Stimulated activated CD4-positive, alpha-beta T cell treated with anti-CD3 and anti-CD28 coated beads, Interleukin-1b, Interleukin-23, amount 100 ng/mL, for 1 hour (primary cell): ENCODE measurements at places on chromosomes 7 and 10.

DNA sequence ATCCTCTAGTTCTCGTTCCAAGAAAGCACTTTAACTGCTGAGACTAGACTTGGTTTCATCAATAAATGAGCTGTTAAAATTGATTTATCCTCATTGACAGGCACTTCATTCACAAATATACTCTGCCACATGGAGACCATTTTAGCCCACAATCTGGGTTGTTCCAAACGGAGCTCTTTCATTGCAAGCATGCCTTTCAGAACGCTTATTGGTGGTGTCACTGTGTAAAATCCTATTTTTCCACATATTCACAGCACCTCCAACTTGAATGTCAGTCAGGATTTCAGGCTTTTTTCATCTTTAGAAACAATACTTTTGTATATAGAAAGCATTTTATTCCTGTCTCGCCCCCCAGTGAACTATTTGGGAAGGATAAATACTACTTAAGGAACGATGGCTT, 424.7 kb upstream of the NRP1 start:
- DNase-seq, result no peak

GRCh38 chr7:118572604-118573003, 348.1 kb downstream of the ANKRD7 start:
- no peak for DNase-seq

GRCh38 chr10:116063107-116063506, 209.9 kb downstream of the GFRA1 start:
- no peak for DNase-seq

- DNase-seq, result no peak
These were observed 4.9 kb downstream of the TMEM270 start for GRCh38 chr7:73865738-73866445.

DNA sequence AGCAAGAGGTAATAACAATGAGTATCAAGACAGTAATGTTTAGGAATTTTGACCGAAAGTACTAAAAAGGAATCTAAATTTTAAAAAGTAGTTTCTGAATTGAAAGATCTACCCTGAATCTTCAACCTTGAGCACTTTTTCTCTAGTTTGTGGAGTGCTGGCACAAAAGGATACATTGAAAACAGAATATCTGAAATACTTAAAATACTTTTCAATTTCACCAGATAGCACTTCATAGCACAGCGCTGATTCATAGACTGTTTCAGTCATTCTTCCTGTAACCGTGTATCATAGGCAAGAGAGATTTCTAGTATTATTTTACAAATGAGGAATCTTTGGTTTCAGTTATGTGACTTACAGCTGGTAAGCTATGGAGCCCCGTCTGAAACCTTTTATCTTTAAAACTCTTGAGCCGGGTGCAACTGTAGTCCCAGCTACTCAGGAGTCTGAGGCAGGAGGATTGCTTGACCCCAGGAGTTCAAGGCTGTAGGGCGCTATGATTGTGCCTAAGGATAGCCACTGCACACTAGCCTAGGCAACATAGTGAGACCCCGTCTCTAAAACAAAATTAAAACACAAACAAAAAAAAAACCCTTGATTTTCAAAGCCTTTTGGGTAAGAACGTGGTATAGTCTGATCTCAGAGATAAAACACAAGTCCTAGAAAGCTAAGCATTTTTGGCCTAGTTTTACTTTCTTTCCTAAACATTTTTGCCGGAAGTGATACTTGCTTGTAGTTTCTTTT, 35.1 kb downstream of the FHIP2A start:
- DNase-seq, result no peak

DNA sequence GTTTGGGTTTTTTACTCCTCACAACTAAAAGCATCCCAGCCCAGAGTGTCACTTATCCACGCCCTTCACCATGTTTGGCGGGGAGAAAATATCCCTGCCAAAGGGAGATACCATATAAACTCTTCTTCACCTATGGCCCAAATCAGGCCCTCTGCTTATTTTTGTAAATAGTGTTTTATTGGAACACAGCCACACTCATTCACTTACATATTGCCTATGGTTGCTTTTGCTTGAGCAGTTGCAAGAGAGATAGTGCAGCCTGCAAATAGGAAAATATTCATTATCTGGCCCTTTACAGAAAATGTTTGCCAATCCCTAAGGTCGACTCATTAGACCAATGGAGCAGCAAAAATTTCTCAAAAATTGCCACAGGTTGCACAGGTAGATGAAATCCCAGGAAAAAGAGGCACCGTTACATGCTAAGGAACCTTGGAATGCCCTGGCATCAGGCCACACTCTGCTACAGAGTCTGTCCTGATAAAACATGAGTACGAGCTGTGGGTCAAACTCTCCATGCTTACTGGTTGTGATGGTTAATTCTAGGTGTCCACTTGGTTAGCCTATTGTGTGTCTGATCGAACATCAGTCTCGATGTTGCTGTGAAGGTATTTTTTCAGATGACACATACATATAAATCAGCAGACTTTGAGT, 7.9 kb upstream of the RASSF4 start:
- no peak for DNase-seq

- DNase-seq, result no peak
These were observed 115.2 kb upstream of the PITRM1 start for GRCh38 chr10:3287572-3288445.

- DNase-seq, result no peak
These were observed 221.3 kb upstream of the SMIM30 start for GRCh38 chr7:113339661-113340060.

GRCh38 chr7:85185424-85186082, 1.3 kb downstream of the SEMA3D start:
- no peak for DNase-seq
